Activated CD8-positive, alpha-beta memory T cell treated with anti-CD3 and anti-CD28 coated beads for 1 hour (primary cell): ENCODE measurements at places on chromosomes 1 and 21.

DNA sequence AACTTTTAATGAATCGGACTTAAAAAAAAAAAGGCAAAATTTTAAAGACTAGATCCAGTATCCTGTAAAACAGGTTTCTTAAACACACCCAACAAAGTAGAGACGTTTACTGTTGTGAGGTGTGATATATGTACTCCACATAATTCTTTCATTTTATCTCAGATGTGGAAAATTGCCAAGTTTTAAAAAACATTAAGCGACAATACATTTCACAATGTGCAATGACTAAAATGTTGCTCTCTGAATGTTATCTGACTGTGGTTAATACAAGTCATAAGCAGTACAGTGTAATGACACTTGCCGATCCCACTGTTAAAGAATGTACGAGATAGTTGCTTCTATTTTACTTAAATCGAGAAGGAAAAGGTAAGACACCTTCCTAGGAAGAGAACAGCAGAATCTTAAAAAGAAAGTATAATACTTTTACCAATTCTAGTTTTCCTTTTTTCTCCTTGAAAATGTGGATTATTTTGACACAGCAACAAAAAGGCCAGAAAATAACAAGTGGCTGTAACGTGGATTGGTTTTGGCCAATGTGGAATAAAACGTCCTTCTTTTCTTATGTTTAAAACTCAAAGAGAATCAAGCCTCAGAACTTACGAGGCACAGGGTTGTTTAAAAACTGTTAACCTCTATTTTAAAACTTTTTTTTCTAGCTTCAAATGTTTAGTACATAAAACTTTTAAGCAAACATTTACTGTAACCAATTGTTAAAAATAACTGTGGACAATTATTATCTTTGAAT is 51.4 kb downstream of the TP53BP2 start:
- DNase-seq = no peak

DNA sequence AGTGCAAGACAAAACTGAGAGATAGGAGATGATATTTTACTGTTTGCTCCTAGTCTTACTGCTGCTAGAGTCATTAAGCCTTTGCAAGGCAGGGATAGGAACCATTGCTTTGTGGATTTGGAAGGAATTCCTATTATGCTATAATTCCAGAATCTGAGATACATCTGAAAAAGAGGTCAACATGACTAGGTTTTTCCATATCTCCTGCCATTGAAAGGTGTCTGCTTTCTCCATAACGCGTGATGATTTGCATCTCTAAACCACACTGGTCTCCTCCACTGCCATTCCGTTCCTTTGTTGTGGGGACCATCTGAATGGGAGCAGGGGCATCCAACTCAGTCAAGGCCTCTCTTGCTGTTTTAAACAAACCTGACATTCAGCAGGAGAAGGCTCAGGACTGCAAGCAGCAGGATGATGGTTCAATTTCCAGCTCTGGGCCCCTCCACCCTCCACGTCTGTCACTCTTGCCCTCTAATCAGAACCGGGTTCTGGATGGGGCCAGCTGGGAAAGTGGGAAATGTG is 45.2 kb downstream of the PLPP3 start:
- no peak for DNase-seq

GRCh38 chr1:13604176-13604575 is 20.5 kb downstream of the PDPN start:
- DNase-seq = no peak

DNA sequence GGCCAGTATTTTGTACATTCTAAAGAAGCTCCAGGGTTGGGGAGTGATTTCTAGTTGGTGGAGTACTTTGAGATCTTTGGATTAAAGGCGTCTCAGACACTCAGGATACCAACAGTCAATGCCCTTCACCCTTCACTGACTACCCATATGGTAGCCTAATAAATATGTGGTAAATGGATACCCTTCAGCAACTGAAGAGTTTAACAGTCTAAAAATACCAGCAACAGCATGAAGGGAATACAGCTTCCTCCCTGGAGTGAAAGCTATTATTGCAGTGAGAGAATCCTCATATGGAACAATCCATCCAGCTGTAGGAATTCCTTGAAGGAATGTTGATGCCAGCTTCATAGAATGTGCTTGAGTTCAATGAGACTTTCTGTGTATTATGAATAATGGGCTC is 26.8 kb downstream of the DNAJC11 start:
- no peak for DNase-seq

DNA sequence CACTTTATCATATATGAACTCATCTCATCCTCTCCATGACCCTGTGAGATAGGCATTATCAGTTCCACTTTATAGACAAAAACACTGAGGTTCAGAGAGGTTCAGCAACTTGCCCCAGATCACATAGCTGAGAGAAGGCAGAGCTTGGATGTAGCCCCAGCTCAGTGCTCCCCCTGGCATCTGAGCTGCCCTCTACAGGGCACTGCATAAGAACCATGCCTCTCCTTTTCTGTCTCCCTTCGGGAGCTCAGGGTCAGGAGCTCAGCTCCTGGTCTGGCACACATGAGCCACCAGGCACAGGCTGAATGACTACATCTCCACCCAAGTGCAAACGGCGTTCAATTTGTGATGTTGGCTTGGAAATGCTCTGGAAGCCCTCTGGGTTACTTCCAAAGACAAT is 16.9 kb downstream of the RAB7B start:
- DNase-seq = no peak
